ENCODE measurements at places on chromosomes 1 and 21.
A peak's percentile ranks its signal among the peaks of the same experiment; 100 is the strongest.

DNA sequence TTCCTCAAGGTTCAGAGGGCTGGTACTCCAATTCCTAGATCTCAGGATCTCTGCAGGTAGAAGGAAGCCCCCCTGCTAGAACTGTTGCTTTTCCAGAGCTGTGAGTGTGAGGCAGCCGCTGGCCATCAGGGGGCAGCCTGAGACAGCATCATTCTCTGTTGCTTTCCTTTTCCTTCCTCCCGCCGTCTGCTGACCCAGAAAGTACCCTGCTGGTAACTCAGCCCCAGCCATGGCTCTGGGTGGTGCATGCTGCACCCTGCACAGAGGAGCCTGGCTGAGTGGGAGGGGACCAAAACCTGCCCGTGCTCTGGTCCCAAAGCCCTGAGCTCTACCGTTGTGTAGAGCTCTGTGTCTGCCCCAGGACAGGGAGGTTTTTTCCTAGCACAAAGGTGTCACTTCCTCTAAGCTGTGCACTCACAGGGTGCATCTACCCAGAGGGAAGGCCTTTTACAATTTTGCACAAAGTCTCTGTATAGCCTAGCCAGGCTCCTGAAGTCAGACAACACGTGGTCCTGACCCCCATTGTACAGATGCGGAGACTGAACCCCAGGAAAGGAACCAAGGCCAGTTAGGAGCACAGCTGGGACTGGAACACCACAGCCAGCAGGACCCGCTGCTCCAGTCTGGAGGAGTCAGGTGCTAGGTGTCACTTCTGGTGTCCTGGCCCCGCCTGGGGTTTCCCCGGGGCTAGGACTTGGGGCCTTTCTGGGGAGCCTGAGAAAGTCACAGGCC is 5.6 kb upstream of the FAM131C start:
- DNase-seq: peak; percentile 84

DNA sequence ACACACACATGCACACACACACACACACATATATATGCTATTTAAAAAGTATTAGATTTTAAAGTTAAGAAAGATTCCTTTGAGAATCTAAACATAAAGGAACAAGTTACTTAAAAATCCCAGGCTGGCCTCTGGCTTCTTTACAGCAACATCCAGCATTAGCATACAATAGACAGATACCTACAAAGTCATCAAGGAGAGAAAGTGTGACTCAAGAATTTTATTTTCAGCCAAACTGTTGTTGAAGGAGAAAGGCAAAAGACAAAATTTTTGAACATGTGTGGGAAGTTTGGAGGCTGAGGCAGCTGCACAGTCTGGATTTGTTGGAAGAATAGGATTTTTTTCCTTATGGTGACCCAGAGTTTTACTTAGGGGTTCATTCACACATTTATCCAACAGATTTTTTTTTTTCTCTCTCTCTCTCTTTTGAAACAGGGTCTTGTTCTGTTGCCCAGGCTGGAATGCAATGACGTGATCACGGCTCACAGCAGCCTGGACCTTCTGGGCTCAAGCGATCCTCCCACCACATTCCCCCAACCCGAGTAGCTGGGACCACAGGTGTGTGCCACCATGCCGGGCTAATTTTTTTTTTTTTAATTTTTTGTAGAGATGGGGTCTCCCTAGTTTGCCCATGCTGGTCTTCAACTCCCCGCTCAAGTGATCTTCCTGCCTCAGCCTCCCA is 24.0 kb upstream of the SPOCD1 start:
- no peak for DNase-seq

DNA sequence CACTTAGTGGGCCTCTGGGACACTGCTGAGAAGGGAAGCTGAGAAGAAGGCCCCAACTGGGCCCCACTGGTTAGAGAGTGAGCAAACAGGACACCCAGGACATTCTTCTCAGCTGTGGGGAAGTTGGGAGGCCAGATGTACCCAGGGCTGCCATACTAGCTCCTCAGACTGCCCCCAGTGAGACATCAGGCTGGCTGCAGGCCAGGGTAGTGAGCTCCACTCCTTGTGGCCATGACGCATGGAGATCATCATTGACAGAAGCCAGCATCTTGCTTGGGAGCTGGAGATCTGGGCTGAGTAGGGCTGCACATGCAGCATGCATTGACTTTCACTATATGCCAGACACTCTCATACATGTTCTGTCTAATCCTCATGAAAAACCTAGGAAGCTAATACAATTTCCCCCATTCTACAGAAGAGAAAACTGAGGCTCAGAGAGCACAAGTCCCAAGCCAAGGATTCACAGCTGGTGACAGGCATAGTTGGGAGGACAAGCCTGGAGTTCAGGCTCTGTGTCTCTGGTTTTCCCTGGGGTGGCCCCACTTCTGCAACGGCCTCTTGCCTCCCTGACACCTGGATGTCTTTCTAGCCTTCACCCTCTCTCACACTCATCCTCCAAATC is 24.1 kb upstream of the MYCL start:
- no peak for DNase-seq

DNA sequence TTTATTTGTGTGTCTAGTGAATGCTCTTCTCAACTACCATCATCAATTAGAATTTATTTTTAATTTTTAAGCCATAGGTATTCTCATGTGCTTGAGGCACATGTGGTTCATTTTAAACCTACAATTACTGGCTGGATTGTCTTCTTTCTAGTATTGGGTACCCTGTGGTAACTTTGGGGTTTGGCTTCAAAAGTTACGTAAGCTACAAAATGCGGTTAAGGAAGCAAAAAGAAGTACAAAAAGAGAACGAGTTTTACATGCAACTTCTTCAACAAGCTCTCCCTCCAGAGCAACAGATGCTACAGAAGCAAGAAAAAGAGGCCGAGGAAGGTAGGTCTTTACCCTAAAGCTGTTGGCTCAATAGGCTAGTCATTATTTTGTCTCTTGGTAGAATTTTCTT is 25.8 kb downstream of the MACO1 start:
- DNase-seq: no peak

GRCh38 chr1:33221385-33221758 is 34.9 kb upstream of the ZNF362 start:
- no peak for DNase-seq

DNA sequence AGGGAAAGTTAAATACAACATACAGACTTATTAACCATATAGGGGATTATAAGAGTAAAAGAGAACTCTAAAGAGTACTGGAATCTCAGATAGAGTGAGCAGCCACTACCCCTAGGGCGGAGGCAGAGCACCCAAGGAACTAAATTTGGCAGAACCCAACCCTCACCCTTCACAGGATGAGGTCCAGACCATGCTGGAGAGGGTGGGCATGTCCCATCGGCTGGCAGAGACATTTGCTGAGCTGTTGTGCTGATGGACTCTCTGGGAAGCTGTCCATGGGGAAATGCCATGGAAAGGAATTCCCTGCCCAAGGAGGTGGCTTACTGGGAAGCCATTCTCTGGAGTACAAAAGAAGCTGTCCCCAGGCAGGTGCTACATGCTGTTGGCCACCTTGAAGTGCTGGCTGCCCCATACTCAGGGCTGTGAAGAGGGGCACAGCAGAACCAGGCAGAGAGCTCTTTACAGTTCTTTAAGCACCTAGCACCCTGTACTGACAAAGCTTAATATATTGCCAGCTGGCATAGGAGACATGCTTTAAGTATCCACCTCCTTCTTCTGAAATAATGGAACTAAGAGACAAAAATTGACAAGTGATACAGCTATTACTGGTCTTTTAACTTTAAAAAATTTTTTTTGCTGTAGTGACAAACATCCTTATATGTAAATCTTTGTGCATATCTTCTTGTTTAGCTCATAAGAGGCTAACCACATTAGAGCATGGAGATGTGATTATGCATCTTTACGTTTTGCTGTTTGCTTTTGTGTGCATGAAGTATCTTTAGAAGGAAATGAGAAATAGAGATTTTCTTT is 29.6 kb downstream of the TSNAX start:
- no peak for DNase-seq

DNA sequence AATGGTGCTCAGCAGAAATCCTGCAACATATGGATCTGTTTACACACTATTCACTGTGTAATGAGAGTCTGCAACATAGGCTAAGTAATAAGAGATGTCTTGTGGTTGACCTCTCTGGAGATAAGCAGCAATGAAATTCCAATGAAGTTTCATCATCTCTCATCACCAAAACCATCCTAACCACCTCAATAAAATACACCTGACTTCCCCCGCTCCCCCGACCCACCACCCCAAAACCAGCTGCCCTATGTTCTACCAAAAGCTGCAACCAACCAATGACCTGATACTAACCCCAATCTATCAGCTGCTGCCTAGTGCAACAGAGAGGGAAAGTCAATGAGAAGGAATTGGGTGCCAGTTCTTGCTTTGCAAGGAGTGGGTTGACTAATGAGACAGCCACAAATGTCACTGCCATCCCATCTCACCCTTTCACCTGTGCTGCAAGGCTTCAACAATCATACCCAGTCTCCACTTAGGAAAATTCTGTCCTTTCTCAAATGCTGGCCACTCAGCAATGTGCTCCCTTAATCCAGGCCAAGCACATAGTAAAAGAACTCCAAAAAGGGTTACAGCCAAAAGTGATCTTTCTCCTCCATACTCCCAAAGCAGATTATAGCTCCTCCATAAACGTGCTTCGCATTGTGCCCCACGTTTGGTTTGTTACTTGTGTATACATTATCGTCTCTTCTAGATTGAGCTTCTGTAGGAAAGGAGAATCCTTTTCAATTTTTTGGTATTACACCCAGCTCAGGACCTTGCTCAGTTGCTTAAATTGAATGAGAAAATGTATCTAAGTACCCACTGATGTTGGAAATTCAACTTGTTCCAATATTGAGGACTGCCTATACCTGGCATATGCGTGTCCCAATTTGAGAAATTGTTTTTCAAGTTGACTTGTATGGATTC is 29.0 kb downstream of the MRPL39 start:
- no peak for DNase-seq

GRCh38 chr1:48793863-48794262 is 17.2 kb upstream of the BEND5 start:
- no peak for DNase-seq

DNA sequence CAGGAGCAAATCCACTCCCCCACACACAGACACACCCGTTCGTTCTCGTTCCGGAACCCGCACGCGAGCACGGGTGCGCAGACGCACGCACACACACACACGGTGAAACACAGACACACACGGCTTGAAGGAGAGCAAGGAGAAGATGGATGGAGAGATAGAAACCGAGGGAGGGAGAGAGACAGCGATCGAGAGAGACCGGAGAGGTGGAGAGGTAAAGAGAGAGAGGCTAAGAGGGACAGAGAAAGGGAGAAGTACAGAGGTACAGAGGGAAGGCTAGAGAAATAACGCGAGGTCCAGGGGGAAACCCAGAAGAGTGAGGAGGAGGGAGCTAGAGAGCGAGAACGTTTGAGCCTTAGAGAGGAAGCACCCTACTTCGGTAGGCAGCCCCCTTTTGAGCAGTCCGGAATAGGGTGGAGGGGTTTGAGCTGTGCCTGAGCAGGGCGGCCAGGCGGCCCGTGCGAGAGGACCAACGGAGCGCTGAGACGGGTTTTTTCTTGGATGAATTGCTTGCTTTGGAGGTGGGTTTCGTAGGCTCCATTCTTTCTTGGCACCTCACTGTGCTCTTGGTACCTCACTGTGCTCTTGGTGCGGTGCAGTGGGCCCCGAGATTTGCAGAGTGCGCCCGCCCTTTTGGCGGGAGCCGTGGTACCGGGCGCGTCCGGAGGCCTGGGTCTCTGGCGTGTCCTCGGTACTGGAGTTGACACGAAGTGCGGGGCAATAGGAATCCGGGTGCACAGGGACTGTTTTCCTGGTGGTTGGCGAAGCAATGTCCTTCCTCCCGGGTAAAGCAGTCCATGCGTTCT is 88.4 kb upstream of the RHOU start:
- peak; percentile 45 for DNase-seq

- DNase-seq: peak; percentile 66
Observed at GRCh38 chr1:246689409-246690008, 34.7 kb upstream of the SCCPDH start.
